ENCODE measurements at places on chromosomes 11 and 22. TPM values are rescaled to one million over a fixed set of nuclear protein-coding genes. Genes with fewer than 3 reads are reported as not detected.

GRCh38 chr11:26621132-26621531 lies 49.1 kb upstream of the MUC15 start:
- no peak for DNase-seq

DNA sequence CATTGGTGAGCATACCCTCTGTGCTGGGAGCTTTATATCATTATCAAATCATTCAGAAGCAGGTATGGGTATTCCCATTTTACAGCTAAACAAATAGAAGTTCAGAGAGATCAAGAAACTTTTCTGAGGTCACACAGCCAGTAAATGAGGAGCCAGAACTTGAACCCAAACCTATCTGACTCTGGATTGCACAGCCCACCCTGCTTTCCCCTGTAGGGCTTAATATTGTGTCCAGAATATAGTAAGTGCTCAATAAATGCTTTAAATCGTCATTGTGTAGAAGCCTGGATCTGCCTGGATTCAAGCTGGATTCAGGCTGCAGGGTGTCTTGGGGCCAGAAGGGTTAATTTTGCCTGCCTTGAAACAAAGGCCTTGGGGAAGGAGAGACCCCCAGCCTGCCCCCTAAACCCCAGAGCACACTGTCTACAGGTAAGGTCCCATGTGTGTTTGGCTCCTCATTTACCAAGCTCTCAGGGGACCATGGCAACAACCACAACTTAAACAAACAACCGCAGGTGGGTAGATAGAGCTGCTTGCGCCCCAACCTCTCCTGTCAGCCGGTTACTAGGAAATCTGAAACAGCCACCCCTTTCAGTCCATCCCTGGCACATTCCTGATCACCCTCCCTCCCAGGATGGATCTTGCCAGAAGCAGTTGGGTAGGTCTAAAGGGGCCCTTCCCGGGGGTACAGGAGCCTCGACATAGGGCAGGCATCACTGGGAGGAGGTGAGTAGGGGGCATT lies 3.0 kb upstream of the SEC14L3 start:
- no peak for DNase-seq

DNA sequence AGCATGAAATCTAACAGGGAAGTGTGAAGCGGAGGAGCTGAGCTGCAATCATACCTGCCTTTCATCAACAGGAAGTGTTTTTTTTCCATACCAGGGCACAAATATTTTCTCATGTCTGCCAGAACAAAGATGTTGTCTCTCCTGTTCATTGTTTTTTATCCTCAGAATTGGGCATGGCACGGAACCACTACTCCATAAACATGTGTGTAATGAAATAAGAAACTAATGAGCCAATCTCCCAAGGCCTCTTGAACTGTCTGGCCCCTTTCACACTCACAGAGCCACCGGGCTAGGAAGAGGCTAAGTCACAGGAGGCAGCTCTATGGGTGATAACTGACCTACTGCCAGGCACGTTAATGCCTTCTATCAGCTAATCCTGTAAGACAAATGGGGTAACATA lies 124.4 kb downstream of the ETS1 start:
- no peak for DNase-seq

DNA sequence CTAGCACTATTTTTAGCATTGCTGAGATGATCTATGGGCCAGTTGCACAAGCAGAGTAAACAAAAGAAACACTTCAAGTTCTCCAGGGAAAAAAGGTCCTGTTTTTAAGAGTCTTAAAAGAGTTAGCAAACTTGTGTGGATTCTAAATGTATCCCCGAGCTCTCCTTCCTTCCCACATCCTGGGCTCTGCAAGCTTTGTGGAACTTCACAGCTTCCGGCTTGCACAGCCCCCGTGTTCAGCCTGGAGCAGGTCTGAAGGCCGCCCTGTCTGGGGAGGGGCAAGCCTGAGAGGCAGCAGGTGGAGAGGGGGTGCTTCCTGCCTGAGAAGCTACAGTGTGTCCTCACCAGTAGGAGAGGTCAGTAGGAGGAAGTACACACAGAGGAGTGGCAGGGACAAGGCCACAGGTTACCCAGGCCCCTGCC lies 35.1 kb upstream of the SUSD2 start:
- DNase-seq: no peak

DNA sequence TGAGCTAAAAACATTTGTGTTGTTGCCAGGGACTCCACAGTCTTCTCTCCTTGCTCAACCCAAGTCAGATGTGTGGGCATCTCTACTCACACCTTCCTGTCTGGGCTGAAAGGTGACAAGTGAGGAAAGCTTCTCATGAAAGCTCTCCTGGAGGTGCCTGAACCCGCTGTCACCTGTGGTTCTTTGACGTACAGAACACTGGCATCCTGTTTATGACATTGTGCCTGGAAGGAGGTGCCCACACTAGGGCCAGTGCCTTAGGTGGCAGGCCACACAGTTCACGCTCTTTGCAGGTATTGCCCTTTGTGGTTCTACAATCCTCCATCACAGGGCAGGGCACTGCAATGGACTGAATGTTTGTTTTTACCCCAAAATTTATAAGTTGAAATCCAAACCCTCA lies 108.5 kb downstream of the CD44 start:
- no peak for DNase-seq

GRCh38 chr11:134541355-134541754 lies 129.3 kb upstream of the B3GAT1 start:
- DNase-seq: no peak

DNA sequence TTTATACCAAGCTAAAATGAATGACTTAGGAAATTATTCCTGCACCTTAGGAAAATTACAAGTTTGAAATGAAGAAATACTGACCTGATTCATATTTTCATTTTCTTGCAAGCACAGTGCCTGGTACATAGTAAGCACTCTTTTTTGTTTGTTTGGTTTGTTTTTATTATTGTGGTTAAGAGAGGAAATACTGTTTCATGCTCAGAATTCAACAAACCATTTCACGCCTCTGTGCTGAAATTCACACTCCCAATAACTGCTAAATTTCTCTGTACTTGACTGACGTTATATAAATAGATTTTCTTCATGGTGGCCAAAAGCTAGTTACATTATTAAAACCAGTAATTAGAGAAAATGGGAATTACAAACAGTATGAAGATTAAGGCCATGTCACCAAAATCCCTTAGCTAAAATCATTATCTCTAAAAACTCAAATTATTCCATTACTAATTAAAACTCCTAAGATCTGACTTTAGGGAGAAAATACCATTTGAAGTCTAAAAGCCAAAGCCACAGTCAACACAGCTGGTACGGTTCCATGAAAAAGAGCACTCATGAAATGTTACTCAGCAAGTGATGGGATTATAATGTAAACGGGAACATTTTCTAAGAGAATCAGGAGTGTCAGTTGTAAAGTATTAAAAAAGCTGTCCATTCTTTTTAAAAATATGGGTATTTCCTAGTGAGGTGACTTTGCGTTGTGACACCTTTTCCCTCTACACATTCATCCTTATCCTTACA lies 77.8 kb upstream of the DDI1 start:
- no peak for DNase-seq

GRCh38 chr11:235180-235579 lies 962 bp downstream of the SIRT3 start:
- DNase-seq: no peak

- DNase-seq: no peak
Observed at GRCh38 chr11:104130161-104130560, 33.8 kb downstream of the PDGFD start.

- no peak for DNase-seq
Observed at GRCh38 chr11:126282736-126283591, at the start of gene TIRAP. Gene TIRAP (plus strand): TSS chr11:126283093. CDS start chr11:126290895, 7,802 bp downstream.

DNA sequence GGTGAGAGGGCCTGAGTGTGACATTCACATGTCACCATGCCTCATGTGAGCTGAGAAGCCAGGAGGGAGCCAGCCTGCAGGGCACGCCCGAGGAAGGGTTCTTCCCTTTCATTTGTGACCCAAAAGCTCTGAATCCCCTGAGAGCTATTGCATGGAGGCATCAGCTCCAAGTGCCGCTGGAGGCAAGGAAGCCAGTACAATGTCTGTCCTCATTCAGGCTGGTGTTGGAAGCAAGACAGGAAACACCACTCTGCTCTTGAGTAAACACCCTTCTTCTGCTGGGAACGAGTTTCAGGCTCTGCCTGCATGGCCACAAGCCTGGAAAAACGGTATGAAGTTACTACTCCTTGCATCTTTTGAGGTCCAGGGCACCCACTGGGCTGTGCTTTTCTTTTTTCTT lies 83.8 kb upstream of the LARGE1 start:
- no peak for DNase-seq

DNA sequence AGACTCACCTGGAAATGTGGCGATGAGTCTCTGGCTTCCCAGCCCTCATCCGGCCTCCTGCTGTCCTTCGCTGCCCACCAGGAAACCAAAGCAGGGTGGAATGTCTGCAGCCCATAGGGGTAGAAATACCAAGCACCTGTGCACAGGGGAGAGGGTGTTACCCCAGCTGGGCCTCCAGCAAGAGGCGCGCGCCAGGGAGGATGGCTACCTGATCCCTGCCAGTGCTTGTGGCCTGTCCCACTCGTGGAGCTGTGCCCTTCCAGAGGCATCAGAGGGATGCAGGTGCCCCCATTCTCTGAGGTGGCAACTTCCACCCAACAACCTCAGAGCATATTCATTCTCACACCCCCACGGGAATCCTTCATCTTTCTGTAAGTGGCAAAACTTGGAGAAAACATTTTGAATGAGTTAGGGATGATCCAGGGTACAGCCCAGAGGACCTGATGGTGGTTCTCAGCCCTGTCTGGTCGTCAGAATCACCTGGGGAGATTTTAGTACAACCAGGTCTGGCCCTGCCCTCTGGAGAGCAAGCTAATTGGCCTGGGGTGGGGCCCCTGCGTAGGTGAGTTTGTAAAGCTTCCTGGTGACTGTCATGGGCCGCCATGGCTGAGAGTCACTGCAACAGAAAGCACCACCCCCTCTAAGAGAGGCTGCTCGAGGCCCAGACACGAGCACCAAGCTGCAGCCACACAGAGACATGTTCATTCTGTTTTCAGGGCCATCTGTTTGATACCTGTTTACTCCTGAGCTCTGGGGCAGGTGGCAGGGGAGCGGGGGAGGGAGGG lies 9.9 kb downstream of the SUN2 start:
- DNase-seq: no peak

- no peak for DNase-seq
Observed at GRCh38 chr11:70378506-70379134, 19.7 kb upstream of the CTTN start.

DNA sequence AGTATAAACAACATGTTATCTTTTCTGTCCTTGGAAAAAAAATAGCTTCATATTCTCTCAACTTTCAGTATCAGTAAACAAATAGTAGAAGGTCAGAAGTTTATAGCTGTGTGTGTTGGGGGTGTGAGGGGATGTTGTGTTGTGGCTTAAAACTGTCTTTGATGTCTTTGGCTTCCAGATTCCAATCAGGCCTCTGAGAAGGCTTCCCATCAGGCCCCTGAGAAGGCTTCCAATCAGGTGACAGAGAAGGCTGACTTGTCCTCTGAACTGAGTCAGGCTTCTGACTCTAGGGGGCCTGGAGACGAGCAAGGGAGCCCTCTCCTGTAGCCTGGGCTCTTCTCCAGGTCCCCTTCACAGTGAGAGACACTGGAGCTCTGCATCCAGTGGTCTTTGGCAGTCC lies 9.3 kb downstream of the MTFP1 start:
- no peak for DNase-seq

GRCh38 chr11:92410526-92410925 lies 185.9 kb downstream of the FAT3 start:
- DNase-seq: no peak

GRCh38 chr11:13355191-13355590 lies 77.6 kb downstream of the BMAL1 start:
- no peak for DNase-seq

- no peak for DNase-seq
Observed at GRCh38 chr11:45692808-45693453, 27.5 kb upstream of the CHST1 start.

DNA sequence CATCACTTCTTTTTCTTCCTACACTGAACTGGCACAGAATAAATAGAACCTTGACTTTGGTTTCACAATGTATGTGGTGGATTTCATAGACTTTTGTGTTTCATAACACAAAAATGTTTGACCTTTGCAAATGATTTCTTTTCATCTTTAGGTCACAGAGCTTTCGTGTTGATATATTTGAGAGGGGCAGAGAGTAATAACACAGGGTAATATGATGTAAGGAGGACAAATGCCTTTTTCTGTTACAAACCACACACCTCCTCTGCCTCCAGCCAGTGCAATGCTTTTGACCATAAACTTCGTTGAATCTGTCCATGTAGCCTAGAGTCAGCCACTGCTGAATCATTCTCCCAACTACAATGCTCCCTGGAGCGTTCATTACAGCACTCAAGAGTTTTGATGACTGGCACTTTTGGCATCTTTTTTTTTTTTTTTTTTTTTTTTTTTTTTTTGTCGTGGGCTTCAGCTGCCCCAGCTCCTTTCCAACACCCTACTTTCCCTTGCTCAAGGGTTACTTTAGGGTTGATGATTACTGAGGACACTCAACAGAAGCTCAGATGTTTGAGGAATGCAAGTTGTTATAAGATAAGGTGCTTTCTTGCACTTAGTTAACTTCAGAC lies 11.4 kb upstream of the CAT start:
- no peak for DNase-seq

DNA sequence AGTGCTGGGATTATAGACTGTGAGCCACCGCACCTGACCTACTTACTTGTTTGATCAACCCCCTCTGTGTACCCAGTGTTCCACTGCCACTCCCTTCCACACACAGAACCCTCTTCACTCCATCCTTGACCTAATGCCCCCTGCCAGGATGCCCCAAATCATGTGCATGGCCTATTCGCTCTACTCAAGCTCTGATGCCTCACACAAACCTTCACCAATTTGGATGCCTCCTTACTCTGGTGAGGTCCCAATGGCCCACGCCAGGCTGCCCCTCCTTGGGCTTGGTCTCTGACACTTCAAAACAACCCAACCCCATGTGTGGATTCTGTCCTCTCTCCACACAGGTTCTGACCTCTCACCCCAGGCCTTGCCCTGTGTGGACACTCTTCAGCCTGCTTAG lies 9.4 kb upstream of the PSMC3 start:
- no peak for DNase-seq

The CENPM gene
- total RNA-seq: 39.8 TPM

The MOV10L1 gene
- 0.10 TPM for total RNA-seq

The TIGD3 gene
- total RNA-seq: 2.4 TPM

The ACRV1 gene
- 0.26 TPM for total RNA-seq

The RAB38 gene
- total RNA-seq: 0.15 TPM

The SCUBE1 gene
- not detected for total RNA-seq

The TNNT3 gene
- 0.41 TPM for total RNA-seq

The CHADL gene
- 0.33 TPM for total RNA-seq

The CRY2 gene
- total RNA-seq: 14.6 TPM

The ELFN2 gene
- total RNA-seq: 2.9 TPM

The SCGB1D2 gene
- 0.85 TPM for total RNA-seq

The CSNK2A3 gene
- total RNA-seq: 2.6 TPM

The VSIG10L2 gene
- not detected for total RNA-seq

The BAIAP2L2 gene
- 0.18 TPM for total RNA-seq

All from Panc1 (cell line).